ENCODE measurements at places on chromosomes 12 and 14.
A peak's percentile ranks its signal among the peaks of the same experiment; 100 is the strongest.

DNA sequence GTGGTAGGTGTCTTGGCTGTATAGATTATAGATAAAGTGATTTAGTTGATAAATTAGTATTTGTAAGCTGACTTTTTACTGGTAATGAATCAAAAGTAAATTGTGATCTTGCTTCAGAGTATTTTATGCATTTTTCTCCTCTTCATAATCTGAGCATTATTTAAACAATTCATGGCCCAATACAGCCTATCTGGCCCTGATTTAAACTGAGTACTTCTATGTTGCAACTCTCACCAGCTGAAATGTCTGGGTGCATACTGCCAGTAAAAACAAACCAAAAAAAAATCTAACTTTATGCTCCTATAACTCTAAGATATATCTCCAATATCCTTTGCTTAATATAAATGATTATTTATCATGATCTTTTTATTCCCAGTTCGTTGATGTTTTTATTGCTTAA is 86.6 kb downstream of the MIA2 start:
- DNase-seq: no peak

DNA sequence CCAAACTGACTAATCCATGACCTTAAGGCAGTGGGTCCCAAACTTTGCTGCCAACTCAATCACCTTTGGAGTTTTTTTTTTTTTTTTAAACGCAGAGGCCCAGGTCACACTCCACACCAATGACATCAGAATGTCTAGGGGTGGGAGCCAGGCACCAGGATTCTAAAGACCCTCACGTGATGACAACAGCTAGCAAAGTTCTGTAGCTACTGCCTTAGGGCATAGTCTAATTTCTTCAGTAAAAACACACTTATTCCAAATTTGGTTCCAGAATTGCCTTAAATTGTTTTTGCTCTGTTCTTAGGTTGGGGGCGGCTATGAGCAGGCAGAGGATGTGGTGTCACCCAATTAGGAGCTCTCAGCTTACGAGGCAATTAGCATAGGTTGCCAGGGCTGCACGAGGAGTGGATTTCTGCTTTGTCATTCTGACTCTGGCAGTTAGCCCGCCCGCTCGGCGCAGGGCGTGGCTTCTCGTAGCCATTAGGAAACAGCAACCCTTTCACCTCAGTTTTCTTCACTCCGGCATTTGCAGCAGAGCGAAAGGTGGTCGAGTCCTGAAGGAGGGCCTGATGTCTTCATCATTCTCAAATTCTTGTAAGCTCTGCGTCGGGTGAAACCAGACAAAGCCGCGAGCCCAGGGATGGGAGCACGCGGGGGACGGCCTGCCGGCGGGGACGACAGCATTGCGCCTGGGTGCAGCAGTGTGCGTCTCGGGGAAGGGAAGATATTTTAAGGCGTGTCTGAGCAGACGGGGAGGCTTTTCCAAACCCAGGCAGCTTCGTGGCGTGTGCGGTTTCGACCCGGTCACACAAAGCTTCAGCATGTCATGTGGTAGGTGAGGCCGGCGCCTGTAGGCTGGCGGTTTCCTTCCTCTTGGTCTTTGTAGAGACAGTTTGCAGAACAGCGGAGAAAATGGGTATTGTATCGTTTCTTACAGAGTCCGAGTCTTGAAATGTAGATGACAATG is 16.7 kb upstream of the EID3 start:
- peak; percentile 87 for DNase-seq

DNA sequence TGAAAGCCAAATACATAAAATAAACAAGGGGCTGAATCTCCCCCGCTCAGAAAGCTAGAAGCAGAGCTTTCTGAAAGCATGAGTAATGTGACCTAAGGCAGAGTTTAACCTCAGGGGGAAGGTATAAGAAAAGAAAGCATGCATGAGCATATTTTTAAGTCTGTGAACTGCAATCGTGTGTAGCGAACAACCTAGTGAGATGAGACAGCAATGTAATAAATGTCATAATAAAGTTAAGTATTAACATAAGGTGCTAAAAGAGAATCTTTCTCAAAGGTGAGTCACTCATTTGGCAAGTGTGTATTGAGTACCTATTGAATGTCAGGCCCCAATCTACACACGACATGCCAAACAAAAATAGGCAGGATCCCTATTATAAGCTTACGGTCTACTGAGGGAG is 14.2 kb upstream of the WDR20 start:
- DNase-seq: no peak

GRCh38 chr12:43117226-43117930 is 434.6 kb downstream of the ADAMTS20 start:
- DNase-seq: no peak

DNA sequence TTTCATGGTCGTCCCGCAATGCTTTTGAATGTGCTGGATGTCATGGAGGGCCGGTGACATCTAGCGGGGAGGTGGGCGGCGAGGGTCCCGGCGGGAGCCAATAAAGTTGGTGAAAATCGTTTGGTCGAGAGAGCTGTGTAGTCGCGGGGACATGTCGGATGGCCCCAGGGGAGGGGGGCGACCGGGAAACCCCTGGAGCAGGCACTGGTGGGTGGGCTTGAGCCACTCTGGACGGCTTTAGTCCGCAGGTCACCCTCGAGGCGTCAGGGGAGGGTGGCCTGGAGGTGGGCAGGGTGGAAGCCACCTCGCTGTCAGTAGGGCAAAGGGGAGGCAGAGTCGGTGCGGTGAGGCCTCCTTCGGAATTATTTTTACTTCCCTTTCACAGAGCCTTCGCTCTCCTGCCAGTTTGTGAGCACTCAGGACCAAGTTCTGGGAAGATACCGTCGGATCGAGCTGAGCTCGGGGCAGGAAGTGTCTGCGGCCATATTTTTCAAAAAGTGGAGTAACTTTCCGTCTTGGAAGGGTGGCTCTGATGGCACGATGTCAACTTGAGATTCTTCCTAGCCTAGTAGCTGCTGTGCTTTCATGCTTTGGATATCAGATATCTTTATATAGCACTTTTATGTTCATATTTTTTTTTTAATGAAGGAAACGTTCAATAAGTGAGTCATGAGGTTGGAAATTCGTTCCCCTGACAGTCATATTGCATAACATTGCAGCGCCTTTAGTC is 28.2 kb downstream of the WBP11 start:
- DNase-seq: peak; percentile 5

DNA sequence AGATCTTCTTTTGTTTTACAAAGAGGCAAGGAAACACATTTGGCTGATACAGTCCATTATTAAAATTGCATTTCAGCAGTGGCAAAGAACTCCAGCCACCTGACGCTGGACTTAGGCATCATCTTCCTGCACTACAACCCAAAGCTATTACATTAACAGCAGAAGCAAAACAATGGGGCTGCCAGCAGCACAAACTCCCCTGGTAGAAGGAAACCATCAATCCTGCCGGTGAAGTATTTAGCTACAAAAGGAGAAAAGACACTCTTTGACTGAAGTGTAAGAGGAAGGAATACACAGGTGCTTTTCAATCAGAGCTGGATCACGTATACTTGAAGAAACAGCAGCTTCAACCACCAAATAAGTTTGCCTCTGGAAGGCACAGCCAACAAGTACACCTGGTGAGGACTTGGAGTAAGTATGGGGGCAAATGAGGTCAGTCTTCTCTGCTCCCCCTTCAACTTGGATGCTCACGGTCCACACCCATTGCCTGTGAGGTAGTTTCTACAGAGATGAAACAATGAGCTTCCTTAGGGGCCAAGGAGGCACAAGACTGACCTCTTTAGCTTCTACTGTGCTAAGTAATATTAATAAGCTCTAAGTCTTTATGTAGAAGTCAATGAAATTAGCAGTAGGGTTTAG is 125.9 kb upstream of the FOXN3 start:
- no peak for DNase-seq

- no peak for DNase-seq
Measured at GRCh38 chr14:75831455-75831854, 150.3 kb downstream of the TGFB3 start.

GRCh38 chr12:110079477-110080400 is 31.4 kb upstream of the C12orf76 start:
- DNase-seq: peak; percentile 57

DNA sequence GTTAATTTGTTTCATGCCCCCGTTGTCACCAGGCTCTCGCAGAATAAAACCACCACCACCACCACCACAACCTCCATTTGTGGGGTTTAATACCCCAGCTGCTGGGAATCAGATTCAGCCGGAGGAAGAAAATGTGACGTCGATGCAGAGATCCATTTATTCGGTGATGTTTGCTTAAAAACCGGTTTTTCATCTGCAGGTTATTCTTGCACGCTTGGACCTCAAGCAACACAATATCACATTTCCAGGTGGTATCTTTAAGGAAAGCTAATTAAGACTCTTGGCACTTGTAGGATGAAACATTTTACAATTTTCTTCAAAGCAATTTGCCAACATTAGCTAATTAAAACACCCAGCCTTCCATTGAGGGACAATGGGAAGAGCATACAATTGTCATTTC is 39.8 kb downstream of the SPRING1 start:
- DNase-seq: no peak

Measured in activated T-cell treated with anti-CD3 and anti-CD28 coated beads for 24 hours (primary cell).